ENCODE measurements at places on chromosomes 11 and 22.
A peak's percentile ranks its signal among the peaks of the same experiment; 100 is the strongest.

GRCh38 chr11:117239295-117239694 is 6.8 kb downstream of the RNF214 start:
- no peak for DNase-seq

GRCh38 chr11:75667831-75668450 is 897 bp downstream of the MAP6 start:
- peak; percentile 40 for DNase-seq

DNA sequence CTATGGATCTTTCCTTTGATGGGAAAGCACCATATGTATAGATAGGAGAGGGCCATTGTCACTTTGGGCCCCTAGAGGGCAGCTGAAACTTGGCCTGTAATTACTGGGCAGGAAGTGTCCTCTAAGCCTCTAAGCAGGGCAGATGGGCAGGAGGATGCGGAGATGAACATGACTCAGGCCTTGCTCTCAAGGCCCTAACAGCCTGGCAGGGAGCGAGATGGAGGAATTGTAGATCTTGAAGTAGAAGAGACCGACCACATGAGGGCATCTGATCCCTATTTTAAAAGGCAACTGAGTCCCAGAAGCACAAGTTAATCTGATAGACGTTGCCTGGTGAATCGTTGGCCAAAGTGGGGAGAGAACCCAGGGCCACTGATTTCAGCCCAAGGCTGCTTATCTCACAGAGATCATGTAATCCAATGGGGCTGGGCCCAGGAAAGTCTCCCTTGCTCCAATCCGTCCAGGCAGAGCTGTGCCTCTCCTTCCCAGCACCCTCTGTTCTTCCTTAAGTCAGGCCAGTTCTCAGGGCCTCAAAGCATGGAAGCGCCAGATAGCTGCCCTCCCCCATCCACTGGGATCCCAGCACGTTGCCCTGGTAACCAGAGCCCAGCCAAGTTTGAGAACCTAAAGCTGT is 2.5 kb upstream of the SEPTIN3 start:
- DNase-seq = peak; percentile 52

- no peak for DNase-seq
Observed at GRCh38 chr11:79393362-79394043, 47.3 kb downstream of the TENM4 start.

GRCh38 chr11:75001686-75002085 is 13.0 kb downstream of the NEU3 start:
- no peak for DNase-seq

GRCh38 chr22:35230417-35230816 is 26.9 kb upstream of the HMGXB4 start:
- DNase-seq = no peak

DNA sequence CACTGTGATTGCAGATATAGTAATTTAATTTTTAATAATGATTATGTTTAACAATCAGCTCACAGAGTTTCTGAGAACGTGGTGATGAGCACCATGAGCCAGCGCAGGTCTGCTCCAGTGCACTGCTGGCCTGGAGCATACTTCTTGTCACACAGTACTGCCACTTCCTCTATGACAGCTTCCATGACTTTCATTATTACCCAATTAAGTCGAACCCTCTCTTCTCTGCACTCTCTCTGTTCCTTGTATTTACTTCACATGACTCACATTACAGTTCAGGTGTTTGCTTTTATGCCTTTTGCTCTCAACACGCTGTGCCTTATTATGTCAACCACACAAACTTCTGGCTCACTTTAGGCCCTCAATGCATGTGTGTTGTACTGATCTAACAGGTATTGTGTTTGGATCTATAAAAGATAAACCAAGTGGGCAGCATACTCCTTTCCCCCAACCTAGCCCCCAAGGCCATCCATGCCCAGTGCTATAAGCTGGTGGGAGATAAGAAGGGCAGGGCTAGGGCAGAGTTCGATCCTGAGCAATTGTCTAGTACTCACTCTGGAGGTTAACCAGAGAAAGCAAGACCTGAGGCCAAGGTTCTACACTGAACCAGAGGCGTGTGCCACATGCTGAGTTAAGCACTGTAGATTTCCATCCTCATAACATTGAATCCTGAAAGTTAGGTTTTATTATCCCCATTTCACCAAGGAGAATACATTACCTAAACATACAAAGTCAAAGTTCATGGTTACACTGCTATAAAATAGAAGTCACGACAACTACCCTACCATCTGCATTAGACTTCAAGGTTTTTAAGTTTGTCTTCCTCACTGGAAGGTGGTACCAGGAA is 356.5 kb downstream of the INSC start:
- no peak for DNase-seq

- DNase-seq = no peak
Observed at GRCh38 chr22:38220163-38220562, 18.4 kb downstream of the MAFF start.

- no peak for DNase-seq
Observed at GRCh38 chr11:86091566-86091965, 22.7 kb upstream of the PICALM start.

DNA sequence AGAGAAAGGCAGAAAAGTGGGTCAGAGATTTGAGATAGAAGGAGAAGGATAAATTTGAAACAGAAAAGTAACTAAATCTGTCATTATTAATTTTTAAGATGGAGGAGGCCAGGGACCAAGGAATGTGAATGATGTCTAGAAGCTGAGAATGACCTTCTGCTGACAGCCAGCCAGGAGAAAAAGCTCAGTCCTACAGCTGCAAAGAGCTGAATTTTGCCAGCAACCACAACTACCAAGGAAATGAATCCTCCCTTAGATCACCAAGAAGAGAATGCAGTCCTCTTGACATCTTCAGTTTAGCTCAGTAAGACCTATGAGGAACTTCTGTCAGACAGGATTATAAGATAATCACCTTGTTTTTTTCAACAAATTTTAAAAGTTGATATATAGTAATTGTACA is 538.2 kb downstream of the LRRC4C start:
- DNase-seq = no peak

DNA sequence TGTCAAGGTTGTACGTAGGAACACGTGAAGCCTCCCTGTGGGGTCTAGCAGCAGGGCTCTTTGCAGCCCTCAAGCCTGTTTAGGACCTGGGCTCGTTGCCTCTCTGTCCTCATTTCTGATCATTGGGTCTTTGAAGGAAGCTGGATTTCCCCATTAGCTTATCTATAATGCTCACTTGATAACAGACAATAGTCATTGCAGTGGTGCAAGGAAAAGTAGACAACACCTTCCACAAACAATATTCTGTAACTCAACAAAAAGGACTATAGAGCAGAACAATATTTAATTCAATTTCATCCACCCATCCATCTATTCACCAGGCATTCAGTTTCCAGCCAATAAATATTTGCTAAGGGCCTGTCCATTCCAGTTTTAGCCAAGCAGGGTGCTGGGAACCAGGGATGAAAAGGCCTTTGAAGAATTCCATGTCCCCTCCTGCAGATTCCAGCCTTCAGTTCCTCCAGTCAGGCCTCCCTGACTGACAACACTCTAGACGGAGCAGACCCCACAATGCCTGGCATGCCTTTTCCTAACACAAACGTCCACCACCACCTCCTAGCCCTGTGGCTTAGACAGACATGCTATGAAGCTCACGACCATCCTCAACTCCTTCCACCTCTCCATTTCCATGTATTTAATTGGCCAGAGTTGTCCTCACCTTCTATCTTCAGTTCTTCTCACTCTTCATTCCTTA is 12.7 kb upstream of the POLD3 start:
- no peak for DNase-seq

DNA sequence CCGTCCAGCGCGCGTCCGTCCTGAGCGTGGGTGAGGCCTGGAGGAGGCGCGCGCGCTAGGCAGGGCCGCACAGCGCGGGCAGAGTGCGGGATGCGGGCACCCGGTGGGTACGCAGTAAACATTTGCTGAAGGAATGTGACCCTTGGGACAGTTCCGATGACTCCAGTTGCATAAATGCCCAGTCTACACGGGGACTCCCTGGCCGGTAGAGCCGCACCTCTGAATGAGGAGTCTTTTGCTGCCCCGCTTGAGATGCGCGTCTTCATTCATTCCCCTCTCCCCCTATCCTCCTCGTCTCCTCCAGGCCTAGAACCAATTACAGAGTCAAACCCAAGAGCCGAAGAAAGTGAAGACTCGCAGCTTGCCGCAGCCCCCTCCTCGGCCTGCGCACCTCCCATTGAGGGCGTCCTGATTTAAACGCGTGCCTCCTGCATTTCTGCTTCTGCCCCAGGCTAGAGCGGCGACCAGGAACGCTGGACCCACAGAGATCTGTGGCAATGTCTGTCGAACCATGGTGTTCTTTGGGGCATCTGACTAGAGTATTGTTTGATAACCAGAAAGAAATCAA is 729 bp upstream of the CHKB start:
- no peak for DNase-seq

Measured in activated T-cell treated with anti-CD3 and anti-CD28 coated beads, Interleukin-2, amount 50 U/mL, for 72 hours (primary cell).